ENCODE measurements at places on chromosomes 1 and 21.

- no peak for DNase-seq
Measured at GRCh38 chr1:53074313-53075154, 12.5 kb downstream of the PODN start.

DNA sequence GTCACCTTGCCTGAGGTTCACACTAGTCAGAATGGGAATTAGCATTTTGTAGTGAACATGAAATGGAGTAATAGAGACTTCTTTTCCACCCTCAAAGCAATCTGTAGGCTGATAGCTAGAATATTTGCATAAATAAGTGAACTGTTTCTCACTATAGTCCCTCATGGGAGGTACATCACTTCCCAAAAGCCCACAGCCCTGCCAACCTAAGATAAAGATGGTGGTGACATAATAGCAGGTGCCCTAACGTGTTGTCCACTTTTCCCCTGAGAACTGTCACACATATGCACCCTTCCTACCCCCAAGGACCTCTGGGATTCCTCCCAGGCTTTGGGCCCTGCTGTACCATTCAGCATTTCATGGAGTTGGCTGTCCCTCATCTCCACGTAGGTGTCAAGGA lies 4.4 kb downstream of the TMEM35B start:
- DNase-seq, result no peak

GRCh38 chr1:207049974-207050391 lies 1.0 kb downstream of the YOD1 start:
- peak; percentile 54 for DNase-seq

- DNase-seq, result no peak
Measured at GRCh38 chr1:29166291-29166878, 15.3 kb downstream of the SRSF4 start.

- no peak for DNase-seq
Measured at GRCh38 chr21:16842696-16843035, 670.2 kb upstream of the CXADR start.

DNA sequence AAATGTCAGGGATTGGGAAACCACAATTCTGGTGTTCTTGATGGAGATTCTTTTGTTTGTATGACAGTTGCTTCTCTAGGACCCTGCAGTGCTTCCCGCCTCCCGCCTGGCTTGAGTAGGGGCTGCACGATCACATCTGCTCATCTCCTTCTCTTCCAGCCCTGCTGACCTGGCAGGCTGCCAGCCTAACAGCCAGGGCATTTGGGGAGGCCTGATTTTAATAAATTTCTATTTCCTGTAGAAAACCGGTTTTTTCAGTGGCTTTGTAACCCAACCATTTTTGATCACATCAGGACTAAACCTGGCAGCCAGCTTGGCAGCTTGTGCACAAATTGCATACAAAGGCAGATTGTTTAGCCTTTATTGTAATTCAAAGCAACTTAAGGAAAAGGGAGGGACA lies 78.9 kb downstream of the UBE2U start:
- no peak for DNase-seq

DNA sequence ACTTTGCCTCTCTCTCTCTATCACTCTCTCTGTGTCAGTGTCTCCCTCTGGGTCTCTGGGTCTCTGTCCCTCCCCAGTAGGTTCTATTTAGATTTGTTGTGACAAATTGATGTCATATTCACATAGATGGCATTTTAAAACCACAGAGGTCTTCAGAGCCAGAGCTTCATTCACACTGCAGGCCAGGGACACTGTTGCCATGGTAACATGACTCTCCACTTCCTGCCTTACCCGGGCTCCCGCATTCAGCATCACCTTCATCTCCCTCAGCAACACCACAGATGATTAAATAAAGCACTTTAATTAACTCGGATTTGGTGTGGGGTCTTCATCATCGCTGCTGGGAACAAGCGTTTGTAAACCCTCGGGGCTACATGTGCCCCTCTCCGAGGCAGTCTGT lies 132.6 kb downstream of the ETS2 start:
- peak; percentile 37 for DNase-seq

DNA sequence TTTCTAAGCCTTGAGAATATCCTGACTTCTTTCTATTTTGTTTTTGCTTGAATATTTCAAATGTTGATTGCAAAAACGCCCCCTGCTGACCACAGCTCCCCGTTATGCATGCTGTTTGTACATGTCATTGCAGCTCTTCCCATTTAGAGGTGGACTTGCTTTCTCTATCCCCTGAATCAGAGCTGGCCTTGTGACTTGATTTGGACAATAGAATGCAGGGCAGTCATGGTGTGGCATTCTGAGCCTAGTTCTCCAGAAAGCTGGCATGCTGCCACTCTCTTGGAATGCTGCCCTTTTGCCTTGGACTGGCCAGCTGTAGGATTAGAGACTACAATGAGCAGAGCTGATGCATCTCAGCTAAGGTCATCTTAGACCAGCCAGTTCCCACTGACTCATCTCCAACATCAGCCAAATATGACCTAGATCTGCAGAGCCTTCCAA lies 1561.5 kb downstream of the MRPL39 start:
- peak; percentile 17 for DNase-seq

GRCh38 chr1:215143497-215143896 lies 61.0 kb downstream of the KCNK2 start:
- DNase-seq, result no peak

- DNase-seq, result no peak
Measured at GRCh38 chr1:33347650-33347992, 26.7 kb upstream of the A3GALT2 start.

DNA sequence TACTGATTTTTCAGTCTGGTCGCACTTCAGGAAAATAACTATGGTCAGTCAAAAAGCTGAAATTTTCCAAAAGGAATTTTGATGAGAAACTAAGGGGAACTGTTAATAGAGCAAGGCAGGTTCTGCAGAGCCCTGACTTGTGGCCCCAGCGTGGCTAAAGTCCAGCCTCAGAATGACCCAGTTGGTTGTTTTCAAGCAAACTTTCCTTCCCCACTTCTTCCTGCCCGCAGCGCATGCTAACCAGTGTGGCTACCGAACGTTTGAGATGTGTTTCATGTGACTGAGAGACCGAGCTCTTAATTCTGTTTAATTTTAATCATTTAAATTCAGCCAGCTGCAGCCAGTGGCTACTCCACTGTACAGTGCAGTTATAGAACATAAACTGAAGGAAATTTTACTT lies 6.2 kb upstream of the IL10RB start:
- DNase-seq, result no peak

- no peak for DNase-seq
Measured at GRCh38 chr1:194870860-194871259, 1684.4 kb upstream of the B3GALT2 start.

GRCh38 chr1:70092526-70092925 lies 112.9 kb downstream of the LRRC40 start:
- no peak for DNase-seq

DNA sequence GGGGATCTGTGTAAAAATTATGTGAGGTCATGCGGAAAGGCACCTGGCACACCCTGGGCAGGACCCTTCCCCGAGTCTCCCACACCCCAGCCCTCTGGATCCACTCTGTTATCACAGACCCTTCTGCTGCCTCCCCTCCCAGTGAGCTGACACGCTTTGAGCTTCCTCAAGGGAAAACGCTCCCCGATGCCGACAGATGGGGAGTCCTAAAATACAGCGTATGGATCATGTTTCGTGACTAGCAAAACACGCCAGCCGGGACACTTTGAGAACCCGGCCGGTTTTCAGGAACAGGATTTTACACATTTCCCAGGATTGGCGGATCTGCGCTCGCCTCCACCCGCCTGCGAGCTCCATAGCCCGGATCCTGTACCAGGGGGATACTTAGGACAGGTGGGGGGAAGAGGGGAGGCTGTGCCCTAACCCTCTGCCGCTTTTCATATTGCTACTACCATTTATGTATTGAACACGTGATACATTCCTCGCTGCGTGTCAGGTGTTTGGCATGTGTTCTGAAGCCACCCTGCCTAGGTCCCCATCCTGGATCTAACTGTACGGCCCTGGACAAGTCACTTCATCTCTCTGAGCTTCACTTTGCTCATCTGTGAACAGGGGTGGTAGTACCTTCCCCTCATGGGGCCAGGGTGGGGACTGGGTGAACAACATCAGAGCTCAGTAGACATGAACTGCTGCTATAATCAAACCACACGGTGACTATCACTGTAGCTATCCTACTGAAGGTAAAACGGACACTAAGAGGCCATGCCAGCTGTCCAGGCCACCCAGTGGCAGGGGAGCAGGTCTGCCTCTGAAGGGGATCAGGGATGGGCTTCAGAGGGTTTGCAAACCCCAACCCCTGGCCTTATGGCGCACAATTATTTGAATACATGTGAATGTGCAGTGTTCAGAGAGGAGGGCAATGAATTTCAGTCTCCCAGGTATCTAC lies 63.2 kb downstream of the SSBP3 start:
- DNase-seq, result no peak

DNA sequence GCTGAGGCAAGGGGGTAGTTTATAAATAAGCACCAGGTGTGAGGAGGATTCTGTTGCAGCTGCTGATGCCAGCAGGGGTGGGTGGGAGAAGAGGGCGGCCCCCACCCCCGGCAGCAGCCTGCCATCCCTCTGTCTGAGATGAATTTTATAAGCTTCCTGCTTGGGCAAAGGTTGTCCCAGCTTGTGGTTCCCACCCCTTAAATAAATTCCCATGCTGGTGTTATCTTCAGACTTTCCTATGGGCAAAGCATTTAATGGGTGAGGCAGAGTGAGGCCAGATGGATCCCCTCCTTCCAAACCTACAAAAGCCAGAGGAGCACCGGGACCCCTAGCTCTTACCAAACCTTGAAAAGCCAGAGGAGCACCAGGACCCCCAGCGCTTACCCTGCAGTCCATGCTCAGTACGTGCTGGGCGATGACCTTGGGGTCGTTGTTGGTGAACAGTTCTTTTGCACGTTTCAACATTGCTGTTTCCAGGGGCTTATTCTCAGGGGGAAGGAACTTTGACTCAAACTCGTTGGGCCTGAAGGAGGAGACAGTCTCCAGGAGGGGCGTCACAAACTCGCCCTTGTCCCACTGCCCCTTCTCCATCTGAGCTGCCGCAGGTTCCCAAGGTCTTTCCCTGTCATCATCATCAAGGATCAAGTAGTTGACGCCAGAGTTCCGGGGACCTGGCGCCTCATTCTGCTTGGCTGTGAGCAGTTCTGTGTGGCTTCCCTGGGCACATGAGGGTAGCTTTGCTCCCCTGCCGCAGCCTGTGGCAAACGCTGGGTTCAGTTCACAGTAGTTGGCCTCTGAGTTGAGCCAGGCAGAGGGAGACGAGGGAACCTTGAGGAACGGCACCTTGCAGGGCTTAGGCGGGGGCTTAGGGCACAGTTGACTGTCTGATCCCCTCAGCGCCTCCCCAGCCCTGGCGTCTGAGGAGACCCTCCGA lies 99.5 kb downstream of the BCAR3 start:
- no peak for DNase-seq

- DNase-seq, result no peak
Measured at GRCh38 chr1:87113313-87113712, 198.9 kb downstream of the HS2ST1 start.

DNA sequence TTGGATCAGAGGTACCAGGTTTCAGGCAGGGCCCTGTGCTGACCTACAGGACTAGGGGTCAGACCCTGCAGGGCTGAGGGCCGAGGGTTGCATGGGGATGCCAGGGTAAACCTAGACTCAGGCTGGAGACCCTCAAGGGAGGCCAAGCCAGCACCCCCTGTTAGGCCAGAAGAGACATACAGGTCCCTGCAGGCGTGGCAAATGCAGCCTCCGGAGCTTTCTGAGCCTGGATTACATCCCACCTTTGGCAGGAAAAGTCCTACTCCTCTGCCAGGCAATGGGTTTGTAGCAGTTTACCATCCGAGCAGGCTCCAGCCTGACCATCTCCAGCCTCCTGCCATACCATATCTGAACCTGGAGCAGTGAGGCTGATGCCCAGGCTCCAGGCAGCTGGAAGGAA lies 425.3 kb downstream of the NPHP4 start:
- DNase-seq, result no peak

- no peak for DNase-seq
Measured at GRCh38 chr1:244548558-244549115, 87.6 kb downstream of the CATSPERE start.

- no peak for DNase-seq
Measured at GRCh38 chr1:86084998-86085397, 71.6 kb downstream of the COL24A1 start.

DNA sequence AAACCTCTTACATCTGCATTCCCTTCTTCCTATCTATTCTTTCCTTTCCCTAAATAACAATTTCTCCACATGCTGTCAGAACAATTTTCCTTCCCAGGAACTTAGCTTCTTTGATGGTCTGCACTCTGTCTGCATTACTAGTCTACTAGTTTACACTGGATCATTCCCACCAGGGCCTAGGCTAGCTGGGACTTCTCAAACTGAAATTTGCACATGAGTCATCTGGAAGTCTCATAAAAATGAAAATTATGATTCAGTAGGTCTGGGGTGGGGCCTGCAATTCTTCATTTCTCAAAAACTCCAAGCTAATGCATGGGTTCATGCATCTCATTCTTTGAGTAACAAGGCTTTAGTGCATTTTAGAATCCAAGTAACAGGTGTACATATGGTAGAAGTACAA lies 74.2 kb downstream of the GABPA start:
- DNase-seq, result no peak

DNA sequence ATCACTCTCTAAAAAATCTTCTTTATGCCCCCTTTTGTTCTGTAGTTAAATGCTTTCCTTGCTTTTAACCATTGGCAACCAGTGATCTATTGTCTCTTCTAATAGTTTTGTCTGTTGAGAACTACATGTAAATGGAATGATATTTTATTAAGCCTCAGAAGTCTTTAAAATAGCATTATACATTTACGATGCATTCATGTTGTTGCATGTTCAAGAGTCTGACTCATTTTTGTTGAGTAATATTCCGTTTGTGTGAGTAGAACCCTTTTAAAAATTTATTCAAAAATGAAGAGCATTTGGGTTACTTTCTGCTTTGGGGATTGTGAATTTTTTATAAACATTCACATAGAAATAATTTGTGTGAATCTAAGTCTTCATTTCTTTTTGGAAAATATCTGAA lies 1352.9 kb downstream of the NCAM2 start:
- no peak for DNase-seq

- DNase-seq, result no peak
Measured at GRCh38 chr1:201774983-201775344, 54.0 kb upstream of the IPO9 start.

DNA sequence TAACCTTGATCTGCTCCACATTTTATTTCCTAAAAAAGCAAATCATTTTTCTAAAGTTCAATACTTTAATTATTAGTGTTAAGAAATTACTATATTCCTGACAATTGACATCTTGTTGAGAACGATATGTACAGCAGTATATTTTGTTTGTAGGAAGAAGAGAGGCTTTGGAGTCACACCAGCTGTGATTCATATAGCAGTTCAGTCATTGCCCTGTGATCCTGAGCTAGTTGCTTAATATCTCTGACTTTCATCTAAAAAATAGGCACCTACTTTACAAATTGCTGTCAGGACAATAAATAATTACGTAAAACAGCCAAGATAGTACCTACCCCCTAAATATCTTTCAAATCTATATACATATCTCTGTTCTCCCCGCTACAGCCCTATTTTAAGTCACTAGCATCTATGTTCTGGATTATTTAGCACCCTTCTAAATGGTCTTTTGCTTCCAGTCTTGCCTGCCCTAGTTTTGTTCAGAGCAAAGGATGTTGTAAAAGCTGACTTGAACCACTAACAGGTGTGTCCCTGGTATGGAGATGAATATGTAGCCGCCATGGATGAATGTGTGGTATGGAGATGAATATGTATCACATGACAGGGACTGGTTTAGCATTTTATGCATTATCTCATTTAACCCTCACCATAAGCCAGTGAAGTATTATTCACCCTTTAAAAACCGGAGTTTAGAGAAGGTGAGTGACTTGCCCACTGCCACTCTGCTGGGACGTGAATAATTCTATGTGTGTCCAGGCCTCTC lies 42.2 kb downstream of the RNF220 start:
- DNase-seq, result no peak

- DNase-seq, result no peak
Measured at GRCh38 chr1:104797982-104798381, 1048.3 kb downstream of the AMY1C start.

Measured in activated T-cell treated with anti-CD3 and anti-CD28 coated beads, Interleukin-2, amount 50 U/mL, for 72 hours (primary cell).